ENCODE measurements at places on chromosomes 1 and 21.

DNA sequence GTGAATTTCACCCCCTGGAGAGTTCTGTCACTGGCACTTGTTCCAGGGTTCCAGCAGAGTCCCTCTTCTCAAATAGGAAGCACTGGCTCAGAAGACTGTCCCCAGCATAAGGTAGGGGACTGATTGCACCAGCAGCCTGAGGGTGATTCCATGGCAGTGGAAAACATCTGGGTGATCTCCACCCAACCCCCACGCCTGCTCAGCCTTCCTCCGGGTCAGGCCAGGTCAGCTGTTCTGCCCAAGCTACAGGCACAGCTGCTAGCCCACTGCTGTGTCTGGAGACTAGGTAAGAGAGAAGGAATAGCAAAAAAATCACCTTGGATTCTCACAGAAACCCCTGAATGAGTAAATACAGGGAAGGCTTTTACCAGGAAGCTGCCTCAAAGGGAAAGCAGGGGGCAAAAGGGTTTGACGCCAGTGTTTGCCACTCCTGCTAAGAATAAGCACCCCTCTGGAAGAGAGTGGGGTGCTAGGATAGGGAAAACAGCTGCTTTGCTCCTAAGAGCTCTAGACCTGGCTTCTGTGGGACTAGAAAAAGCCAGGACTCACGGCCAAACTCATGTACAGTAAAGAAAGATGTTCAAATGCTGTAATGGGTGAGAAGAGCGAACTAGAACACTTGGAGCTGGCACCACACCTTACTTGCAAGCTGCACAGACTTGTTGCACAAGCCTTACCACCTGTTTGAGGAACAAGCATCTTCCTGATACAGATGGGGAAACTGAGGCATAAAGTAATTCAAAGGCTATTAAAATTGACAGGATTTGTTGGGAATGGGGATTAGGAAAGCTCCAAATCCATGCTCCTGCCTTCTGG is 1.0 kb upstream of the DENND2D start:
- no peak for DNase-seq

GRCh38 chr1:183022202-183023145 is 746 bp upstream of the LAMC1 start:
- DNase-seq, result peak; percentile 32

- no peak for DNase-seq
Observed at GRCh38 chr1:238265866-238266265, 375.1 kb upstream of the ZP4 start.

DNA sequence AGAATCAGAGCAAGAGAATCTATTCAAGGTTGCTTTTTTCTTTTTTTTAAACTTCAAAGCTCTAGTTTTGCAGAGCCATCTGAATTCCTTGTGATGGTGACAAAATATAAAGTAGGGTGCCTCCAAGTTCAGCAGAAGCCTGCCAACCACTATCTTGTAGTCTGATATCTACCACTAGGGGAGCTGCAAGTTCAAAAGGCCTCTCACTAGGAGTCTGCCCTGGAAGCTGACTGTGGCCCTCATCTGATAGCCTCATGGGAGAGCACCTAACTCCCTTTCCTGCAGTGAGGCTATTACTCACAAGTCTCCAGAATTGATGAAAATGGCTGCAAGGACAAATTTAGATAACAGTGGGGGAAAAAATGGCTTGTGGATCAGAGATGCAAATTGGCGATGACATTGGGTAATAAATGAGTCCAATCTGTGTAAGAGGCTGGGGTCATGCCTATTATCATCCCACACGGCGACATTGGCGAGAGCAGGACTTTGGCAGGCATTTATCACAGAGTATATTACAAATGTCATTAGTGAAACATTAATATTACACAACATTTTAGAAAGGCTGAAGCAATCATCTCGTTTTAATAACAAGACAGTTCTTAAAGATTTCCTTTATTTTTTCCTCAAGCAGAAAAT is 10.7 kb upstream of the ZP4 start:
- DNase-seq, result no peak

DNA sequence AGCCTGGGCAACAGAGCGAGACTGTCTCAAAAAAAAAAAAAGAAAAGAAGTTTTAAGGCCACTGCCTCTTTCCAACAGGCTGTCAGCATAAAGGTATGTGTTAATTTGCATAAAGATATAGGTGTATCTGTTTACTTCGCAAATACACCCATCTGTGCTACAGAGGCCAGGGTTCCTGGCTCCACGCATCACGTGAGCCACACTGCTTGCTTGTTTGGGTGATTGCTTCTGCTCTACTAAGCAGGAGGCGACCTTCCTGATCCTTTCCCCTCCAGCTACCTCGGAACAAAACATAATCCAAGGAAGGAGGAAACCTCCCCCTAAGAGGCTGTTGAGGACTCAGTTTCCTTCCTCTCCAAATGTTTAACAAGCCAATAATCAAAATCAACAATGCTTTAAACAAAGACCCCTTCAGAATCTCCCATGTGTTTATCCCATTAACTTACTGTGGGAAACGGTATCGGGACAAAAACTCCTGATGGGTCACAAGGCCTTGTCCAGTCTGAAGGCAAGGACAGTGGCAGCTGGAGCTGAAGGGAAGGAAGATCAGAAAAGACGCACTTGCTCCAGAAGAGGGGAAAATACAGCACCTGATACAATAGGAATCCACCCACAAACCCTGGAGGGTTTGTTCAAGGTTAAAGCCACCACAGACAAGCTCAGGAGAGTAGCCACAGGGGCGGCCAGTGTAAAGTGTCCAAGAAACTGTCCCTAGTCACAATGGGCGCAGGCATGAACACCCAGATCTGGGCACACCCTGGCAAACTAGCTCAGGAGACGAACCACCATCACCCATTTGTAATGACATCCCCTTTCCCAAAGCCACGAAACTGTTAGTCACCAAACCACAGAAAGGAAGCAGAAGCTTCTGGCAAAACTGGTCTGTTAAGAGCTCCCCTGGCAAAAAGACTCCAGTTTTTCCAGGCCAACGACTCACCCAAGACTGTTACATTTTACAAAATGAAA is 17.2 kb downstream of the CTNNBIP1 start:
- no peak for DNase-seq

DNA sequence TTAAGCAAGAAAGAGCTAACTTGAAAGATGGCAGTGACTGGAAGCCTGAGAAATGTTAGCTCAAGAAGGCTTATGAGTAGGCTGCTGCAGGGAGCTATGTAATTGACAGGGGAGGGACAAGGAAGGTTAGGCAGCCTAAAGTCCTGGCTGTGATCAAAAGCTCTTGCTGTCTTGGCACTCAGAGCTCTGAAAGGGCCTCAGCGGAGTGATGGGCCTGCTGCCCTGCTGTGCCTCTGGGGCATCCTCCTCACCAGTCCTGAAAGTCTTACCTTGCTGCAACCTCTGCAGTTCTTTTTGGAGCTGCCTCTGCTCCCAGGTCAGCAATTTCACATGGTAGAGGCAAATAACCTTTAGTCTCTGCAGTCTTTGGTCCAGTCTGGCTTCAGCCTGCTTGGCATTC is 1.8 kb downstream of the CCDC190 start:
- no peak for DNase-seq

GRCh38 chr1:150621497-150622302 is 7.7 kb downstream of the ENSA start:
- DNase-seq, result no peak

DNA sequence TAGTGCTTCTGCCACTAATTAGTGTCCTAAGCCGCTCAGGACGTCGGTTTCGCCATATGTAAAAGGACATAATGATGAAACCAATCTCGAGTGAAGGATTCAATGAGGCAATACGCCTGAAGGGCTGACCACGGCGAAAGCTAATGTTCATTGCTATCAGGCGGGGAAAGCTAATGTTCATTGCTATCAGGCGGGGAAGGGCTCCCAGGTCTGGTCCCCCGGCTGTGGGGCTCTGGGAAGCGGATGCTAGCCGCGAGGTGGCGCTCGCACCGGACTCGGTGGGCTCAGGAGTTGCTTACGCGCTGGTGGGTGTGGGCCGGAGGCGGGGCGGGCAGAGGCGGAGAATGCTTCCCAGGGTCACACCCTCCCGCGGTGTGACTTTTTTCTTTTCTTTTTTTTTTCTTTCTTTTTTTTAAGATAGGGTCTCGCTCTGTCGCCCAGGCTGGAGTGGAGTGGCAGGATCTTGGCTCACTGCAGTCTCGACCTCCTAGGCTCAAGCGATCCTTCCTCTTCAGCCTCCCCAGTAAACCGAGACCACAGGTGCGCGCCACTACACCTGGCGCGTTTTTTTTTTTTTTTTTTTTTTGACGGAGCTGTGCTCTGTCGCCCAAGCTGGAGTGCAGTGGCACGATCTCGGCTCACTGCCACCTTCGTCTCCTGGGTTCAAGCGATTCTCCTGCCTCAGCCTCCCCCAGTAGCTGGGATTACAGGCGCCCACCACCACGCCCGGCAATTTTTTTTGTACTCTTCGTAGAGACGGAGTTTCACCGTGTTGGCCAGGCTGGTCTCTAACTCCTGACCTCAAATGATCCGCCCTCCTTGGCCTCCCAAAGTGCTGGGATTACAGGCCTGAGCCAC is 1.1 kb upstream of the PEAR1 start:
- DNase-seq, result no peak

- DNase-seq, result no peak
Observed at GRCh38 chr1:235246022-235246948, 81.7 kb downstream of the ARID4B start.

DNA sequence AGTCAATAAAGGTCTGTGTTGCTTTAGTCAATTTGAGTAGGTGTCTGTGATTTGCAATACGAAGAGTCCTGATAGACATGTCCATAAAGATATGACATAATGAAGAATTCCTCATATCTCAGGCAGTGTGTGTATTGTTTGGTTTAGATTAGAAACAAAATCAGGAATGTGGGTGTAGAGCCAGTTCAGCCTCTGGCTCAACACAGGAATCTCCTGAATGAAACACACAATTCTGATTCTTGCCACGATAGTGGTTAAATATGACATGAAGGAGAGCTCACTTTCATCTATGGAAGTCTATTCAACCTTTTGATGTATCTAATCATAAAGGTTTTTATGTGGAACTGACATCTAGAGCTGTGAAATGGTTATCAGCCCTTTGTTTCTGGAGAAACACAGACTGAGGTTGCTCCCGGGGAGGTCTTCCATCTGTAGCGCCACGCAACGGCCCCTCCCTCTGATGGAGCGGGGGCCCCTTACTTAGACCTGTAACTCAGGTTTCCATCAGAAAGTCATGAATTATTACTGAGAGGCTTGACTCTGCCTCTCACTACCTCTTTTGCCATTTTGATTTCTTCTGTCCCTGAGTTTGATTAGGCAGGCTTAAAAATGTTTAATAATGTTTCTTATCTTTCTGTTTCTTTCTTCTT is 19.5 kb downstream of the TSPAN2 start:
- no peak for DNase-seq

DNA sequence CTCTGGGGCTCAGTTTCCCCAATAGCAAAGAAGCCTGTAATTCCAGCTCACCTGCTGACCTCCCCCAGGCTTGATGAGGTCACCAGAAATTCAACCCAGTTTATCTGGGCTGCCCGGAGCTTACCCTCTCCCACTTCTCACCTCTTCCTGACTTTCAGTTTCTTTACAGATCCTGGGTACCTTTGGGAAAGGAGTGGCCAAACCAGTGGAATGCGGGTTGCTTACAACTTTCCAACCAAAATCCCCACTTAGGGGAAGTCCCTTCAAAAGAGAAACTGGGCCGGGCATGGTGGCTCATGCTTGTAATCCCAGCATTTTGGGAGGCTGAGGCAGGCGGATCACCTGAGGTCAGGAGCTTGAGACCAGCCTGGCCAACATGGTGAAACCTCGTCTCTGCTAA is 5.9 kb upstream of the MARCKSL1 start:
- no peak for DNase-seq

DNA sequence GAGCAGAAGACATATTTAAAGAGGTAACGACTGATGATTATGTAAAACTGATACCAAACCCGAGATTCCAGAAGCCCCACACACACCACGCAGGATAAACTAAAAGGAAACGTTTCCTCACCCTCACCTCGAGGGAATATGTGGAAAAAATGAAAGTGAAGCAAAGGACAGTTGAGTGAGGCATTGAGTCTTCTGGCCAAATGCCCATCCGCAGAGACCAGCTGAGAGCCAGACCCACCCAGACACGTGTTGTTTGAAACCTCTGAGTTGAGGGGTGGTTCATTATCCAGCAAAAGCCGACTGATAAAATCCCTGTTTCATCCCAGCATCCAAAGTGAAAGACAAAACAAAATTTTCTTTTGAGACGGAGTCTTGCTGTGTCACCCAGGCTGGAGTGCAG is 29.6 kb upstream of the PCBP3 start:
- no peak for DNase-seq

DNA sequence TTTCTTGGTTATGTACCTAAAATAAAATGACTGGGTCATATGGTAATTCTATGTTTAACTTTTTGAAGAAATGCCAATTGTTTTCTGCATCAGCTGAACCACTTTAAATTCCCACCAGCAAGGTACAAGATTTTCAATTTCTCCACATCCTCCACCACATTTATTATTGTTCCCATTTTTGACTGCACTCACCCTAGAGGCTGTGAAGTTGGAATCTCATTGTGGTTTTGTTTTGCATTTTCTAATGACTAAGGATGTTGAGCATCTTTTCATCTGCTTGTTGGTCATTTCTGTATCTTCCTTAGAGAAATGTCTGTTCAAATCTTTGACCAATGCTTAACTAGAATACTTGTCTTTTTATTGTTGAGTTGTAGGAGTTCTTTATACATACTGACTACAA is 72.5 kb downstream of the ASTN1 start:
- DNase-seq, result no peak

- no peak for DNase-seq
Observed at GRCh38 chr1:182604175-182605164, at the start of gene RGS16. RGS16 (minus strand) TSS chr1:182604389; CDS start chr1:182604259, 130 bp downstream.

- peak; percentile 18 for DNase-seq
Observed at GRCh38 chr1:79982211-79982610, 975.7 kb upstream of the ADGRL4 start.

- no peak for DNase-seq
Observed at GRCh38 chr1:9369964-9370788, 77.5 kb downstream of the SPSB1 start.

DNA sequence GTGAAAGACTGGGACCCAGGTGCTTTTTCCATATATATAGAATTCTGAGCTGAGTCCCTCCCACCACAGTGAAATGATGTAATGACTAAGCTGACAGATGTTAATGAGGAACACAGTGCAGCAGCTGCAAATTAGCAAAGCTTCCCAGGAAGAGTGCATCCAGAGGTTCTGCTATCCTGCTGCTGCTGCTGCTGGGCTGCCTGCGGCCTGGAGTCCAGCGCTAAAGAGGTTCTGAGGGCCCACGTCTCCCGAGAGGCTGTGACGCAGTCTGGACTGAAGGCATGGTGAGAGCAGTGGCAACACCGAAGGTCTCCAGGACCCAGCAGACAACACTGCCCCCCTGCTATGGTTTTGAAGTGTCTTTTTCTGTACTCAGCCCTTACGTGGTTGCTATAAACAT is 63.9 kb downstream of the URB2 start:
- no peak for DNase-seq

DNA sequence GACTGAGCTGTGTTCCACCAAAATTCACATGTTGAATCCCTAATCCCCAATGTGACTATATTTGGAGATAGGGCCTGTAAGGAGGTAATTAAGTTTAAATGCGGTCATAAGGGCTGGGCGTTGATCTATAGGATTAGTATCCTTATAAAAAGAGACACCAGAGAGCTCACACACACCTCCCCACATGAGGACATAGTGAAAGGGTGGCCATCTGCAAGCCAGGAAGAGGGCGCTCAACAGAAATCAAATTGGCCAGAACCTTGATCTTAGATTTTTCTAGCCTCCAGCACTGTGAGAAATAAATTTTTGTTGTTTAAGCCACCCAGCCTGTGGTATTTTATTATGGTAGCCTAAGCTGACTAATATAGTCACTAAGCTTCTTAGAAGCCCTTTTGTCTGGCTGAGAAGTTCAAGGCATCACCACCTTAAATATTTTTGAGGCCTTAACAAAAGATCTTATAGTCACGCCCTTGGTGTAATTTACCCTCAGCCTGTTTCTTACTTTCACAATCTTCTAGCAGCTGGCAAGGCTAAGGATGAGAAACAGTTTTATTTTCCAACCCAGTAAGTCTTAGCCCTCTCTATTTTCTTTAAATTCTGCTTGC is 28.8 kb downstream of the GORAB start:
- DNase-seq, result no peak
